ENCODE measurements at places on chromosomes 1 and 21.

DNA sequence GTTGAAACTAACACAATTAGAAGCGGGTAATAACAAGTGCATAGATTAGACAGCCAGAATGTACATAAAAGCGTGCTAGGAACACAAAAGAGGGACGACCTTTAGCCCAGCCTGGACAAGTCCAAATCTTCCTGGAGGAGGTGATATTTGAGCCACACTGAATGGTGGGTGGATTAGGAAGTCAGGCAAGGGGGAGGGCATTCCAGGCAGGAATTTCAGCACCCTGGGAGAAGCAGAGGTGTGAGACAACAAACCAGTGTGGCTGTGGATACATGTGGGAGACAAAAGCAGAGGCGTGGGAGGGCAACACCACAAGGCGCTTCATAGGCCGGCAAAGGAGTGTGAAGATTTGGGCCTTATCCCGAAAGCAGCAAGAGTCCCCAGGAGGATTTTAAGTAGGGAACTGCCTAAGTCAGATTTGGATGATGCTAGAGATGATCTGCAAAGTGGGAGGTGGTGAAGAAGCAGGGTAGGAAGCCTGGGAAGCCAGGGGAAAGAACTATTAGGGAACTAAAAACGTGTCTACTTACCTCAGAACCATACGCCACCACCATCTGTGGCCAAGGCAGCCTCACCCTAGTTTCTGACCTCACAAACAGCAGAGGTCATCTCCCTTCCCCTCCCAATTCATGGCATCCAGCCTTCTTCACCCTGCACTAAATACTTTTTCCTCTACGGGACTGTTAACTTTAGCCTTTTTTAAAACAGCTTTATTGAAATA is 81.8 kb downstream of the GLUL start:
- DNase-seq: no peak

- DNase-seq: no peak
Measured at GRCh38 chr1:159988006-159988405, 34.0 kb upstream of the SLAMF9 start.

DNA sequence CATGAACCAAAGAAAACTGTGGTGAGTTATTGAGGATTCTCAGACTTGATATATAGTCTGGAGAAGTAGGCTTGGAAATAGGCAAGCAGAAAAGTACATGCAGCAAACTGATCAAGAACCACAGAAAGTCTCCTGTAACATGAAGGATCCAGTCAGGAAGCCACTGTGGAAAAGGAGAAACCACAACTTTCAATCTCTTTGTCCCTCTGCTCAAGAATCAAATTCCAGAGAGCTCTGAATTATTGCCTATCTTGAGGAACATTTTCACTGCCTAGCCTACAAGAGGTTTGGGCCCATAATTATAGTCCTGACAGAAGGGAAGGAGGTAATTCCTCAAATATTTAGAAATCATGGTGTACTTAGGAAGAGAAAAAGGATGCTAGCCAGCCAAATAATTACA is 43.0 kb upstream of the ADAMTS1 start:
- DNase-seq: no peak

DNA sequence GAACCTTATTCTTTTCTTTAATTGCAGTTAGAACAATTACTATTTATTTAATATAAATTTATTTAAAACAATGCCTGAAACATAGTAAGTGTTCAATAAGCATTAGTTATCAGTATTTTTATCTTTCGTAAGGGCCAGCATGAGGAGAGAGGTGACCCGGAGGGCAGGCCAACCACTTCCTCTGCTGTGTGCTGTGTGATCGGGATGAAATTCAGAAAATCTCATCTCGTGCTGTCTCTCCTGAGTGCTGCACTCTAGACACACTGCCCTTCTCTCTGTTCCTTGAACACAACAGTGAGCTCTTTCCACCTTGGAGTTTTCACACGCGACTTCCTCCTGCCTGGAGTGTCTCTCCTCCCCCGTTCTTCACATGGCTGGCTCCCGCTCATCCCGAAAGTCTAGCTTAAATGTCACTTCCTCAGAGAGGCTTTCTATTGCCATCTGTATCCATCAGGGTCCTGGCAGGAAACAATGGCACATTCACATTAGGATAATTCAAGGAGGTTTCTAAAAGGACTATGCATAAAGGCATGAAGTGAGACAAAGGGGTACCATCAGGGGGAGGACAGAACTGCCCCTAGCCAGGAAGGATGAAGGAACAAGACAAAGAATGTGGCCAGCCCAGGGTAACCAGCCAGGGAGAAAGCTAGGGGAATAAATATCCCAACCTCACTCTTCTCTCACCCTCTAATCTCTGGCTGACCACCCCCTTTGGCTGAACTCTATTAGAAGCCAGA is 142.6 kb upstream of the GJB5 start:
- no peak for DNase-seq

DNA sequence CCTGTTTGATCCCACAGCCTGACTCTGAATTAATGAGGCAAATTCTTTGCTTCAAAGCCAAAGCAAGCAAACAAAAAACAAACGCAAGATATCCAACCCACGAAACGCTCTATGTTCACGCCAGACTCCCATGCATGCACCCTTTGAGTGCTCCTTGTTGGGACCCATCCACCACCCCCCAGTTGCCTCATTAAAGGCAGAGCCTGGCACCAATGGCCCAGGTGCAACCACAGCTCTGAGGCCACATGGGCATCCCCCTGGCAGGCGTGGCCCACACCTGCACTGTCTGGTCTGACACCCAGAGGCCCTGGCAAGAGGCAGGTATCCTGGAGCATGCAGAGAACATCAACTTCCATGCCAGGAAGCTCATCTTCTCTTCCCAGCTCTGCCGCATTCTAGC is 1.1 kb upstream of the PADI4 start:
- DNase-seq: no peak

DNA sequence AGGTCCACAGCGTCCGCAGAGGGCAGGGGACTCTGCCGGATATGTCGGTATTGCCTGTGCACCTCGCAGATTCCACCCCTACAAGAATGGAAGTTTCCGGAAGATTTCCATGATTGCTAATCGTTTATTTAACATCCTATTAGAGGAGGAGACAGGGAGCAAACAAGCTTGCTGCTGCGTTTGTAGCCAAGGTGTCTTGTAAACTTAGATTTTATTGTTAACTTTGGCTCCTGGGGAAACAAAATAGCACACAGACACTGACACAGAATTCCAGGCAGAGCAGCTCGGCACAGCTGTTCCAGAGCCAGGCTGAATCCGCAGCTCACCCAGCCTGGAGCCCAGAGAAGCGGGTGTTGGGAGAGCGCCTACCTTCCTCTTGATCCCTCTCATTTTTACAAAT is 75.7 kb downstream of the AJAP1 start:
- DNase-seq: no peak

DNA sequence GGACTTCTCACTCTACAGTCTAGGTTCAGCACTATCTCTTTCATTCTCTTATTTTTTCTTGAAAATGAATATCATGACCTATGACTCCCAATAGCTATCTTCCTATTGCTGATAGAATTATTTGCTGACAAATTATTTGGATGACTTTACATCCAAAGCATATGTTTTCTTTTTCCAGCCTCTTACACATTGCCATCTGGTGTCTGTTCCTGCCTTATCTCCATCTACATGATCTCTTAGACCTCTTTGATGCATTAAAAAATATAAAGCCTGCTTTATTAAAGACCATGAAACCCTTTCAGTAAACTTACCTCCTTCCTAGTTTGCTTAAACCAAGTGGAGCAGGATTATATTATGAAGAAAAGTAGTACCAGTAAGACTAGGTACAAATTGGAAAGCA is 700.9 kb upstream of the CXADR start:
- no peak for DNase-seq

- DNase-seq: no peak
Measured at GRCh38 chr1:114482585-114482984, 28.4 kb downstream of the TRIM33 start.

DNA sequence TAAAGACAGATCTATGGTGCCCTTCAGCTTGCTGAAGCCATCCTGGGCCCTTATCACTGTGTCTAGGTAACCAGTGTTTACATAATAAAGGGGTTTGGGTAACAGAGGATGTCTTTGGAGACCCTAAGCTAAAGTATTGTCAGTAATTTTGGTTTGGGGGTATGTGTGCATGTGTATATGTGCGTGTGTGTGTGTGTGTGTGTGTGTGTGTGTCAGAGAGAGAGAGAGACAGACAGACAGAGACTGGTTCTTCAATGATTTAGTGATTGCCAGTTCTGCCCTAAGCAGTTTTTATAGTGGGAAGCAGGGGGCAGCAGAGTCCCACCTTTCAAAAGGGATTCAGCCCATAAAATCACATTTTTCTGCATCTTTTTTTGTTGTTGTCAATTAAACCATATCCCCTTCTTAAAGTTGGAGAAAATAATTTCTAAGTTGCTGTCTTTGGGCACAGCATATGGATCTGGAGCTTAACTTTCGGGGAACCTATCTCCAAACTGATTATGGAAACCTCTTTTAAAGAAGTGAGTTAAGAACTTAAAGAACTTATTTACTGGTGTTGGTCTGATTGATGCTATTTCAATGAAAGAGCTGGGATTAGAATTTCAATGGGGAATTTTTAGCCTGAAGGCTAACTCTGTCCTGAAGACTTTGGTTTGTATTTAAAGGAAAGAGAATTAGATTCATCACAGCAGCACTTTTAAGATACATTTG is 51.1 kb downstream of the ZNF326 start:
- no peak for DNase-seq

DNA sequence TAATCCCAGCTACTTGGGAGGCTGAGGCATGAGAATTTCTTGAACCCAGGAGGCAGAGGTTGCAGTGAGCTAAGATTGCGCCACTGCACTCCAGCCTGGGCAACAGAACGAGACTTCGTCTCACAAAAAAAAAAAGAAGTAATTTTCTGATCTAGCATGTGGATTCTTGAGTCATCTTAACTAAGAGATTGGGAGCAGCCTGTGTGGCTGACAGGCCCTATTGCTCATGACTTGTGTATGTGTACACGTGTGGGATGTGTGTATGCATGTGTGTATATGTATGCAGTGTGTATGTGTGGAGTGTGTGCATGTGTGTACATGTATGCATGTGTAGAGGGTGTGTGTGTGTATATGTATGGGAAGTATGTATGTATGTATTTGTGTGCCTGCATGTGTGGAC is 29.5 kb downstream of the DOP1B start:
- no peak for DNase-seq

DNA sequence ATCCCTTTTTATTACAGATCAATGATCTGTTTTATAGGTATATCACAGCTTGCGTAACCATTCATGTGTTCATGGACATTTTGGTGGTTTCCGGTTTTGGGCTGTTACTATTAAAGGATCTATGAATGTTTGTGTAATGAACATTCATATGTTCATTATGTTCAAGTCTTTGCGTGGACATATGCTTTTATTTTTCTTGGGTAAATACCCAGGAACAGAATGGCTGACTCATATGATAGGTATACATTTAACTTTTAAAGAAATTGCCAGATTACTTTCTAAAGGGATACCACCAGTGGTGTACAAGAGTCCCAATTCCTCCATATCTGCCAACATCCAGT is 73.7 kb downstream of the SPATA46 start:
- no peak for DNase-seq

DNA sequence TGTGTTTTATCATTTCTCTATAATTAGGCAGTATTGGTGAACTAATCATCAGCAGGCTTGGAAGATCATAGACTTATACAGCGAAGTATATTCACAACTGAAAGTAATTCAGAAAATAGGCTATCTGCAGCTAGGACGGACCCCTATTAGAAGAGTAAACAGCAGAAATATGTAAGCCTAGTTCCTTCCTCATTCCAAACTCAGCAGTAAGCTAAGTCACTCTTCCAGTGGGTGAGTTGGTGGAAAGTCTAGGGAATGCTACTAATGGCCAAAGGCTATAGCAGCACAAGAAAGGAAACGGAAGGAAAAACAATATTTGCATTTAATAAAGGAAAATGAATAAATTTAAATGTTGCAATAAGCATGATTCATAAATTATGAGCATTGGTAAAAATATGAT is 918.1 kb upstream of the TMPRSS15 start:
- DNase-seq: no peak

DNA sequence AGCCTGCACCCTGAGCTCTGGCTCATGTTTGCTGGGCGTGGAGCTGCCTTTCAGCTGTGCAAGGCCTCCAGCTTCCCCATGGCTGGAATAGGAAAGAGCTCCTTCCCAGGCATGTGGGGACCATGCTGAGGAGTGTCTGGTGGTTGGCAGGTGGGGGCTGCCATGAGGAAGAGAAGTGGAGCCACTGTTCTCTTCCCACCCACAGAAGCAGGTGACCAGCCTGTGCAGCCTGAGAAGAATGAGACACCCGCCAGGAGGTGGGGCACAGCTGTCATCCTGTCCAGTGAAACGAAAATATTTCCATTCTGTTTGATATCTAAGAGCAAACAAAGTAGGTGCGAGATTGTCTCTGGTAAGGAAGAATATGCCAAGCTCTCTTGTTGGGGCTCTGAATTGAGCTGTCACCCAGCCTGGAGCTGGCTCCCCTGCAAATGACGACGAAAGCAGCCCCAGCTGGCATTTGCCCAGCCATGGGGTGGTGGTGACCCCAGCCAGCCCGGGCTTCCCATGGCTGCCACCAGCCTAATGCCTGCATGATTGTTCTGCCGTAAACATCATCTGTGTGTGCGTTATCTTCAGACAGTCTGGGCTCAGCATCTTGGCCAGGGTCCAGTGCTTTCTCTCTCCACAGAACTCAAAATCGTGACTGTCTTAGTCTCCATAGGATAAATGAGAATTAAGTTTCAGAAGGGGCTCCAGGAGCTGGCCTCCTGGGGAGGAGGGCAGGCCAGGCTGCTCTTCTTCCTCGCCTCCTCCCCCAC is 429.8 kb upstream of the VAMP3 start:
- no peak for DNase-seq

GRCh38 chr21:38993561-38993960 is 187.8 kb downstream of the ETS2 start:
- no peak for DNase-seq

- DNase-seq: no peak
Measured at GRCh38 chr1:108055387-108055786, 90.4 kb upstream of the VAV3 start.

GRCh38 chr1:209822706-209823105 is 5.1 kb upstream of the UTP25 start:
- DNase-seq: no peak

DNA sequence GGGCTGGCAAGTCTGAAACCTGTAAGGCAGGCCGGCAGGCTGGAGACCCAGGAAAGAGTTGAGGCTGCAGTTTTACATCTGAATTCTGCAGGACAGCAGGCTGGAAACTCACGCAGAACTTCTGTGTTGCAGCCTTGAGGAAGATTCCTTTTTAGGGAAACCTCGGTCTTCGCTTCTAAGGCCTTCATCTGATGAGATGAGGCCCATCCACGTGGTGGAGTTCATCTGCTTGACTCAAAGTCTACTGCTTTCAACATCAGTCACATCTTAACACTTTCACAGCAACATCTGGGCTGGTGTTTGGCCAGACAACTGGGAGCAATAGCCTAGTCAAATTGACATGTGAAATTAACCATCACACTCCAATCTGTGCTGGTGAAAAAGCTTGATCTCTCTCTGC is 57.1 kb downstream of the EVA1C start:
- no peak for DNase-seq

- DNase-seq: peak; percentile 1
Measured at GRCh38 chr21:45002381-45003204, 62.8 kb downstream of the SLX9 start.
